ENCODE measurements at places on chromosomes 5 and 9. TPM values are rescaled to one million over a fixed set of nuclear protein-coding genes. Genes with fewer than 3 reads are reported as not detected.

SERF1A gene
- 14.5 TPM for total RNA-seq

INSL6 gene
- total RNA-seq = not detected

ANKRD18A gene
- 3.7 TPM for total RNA-seq

DNA sequence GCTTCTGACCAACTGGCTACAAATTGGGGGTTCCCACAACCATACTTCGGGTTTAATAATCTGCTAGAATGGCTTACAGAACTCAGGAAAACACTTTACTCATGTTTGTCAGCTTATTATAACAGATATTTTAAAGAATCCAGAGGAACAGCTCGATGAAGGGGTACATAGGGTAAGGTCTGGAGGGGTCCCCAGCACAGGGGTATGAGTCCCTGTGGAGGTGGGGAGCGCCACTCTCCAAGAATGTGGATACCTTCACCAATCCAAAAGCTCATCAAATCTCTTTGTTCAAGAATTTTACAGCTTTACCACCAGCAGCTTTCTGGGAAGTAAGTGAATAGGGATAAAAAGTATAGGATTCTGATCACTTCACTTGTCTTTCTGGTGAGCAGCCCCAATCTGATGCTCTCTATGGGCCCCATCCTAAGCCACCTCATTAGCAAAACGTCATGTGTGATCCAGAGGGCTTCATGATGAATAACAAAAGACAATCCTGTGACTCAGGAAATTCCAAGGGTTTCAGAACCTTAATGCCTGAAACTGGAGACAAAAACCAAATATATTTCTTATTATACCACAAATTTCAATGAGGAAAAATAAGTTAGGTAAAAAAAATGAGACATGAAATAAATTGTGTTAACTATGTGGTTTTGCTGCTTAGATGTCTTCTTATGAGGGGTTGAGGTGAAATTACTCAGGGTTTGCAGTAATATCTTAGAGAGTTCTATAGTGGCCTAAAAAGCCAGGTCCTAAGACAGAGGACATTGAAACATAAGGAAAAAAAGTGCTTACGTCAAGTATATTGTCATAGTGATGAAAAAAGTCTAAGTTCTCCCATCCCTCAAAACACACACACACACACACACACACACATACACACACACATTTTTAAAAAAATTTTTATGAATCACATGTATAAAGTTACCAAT is 290.5 kb downstream of the ANXA1 start:
- DNase-seq = no peak

DNA sequence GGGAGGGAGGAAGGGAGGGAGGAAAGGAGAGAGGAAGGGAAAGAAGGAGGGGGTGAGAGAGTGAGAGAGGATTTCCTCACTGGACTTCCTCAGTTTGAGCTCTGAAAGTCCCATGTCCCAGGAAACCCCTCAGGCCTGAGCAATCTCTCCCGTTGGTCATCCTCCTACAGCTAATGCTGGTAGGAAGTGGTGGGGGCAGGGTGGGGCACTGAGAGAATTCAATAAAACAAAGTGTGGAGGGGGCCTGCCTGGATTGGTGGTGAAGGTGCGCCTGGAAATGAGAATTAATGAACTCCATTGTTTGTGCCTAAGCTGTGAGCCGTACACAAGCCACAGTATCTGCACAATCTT is 195.0 kb downstream of the RGS3 start:
- DNase-seq = no peak

DNA sequence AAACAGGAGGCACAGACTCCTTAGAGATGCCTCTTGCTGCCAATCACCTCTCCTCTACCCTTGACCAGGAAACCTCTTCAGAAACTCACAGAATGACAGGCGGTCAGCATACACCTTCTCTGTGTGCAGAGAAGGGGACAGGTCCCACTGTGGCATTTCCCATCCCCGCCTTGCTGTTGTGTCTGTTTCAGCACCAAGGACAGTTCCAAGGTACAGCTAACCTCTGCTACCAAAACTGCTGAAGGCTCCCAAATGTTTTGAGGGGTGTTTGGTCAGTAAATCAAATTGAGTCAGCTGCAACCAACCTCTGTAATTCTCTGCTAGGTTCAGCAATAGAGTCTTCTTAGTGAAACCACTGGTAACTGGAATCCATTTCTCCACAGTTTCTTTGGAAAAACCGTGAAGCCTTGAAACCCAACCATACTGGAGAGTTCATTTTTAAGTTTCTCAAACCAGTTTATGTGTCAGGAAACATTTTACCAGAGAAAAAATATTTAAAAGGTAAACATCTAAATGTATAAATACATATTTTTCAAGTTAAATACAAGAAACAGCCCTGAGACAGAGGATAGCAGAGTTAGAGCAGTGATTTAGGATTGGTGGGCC is 122.0 kb downstream of the DRD1 start:
- DNase-seq = peak; percentile 92

- peak; percentile 59 for DNase-seq
Observed at GRCh38 chr5:33032271-33033070, 321.4 kb downstream of the NPR3 start.

DNA sequence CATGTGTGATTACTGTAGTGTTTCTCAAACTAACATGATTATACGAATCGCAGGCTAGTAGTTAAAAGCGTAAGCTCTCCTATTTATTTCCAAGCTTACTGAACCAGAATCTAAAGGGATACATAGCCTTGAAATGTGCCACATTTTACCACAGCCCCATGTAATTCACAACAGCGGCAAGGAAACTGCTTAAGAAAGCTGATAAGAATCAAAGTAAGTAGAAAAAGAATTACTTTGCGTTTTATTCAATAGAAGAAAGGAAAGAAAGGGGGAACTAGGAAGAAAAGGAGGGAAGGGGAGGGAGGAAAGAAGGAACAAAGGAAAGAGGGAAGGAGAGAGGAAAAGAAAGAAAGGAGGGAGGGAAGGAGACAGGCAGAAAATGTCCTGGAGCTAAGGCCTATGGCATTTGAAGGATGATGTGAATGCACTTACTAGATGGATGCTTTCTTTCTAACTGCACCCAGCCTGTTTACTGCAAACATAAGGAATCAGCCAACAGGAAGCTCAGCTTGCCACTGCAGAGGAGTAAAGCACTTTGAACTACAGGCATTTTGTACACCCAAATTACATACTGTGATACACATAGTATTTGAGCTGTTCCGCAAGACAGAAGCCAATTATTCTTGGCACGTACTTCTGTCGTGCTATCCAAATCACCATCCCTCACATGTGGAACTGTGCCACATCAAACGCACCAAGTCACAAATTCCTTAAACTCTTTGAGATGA is 521.7 kb downstream of the RAB3C start:
- no peak for DNase-seq

- DNase-seq = no peak
Observed at GRCh38 chr5:148466236-148466580, 82.5 kb downstream of the FBXO38 start.

GRCh38 chr9:99079542-99079941 is 25.4 kb upstream of the TGFBR1 start:
- DNase-seq = no peak

All from cardiac muscle cell (in vitro differentiated cells and primary cell).